ENCODE measurements at places on chromosomes 13 and 19.

GRCh38 chr19:31900991-31901390, 444.4 kb upstream of the ZNF507 start:
- H3K36me3 ChIP-seq: no peaks in the 10 kb centered on the region
- no peaks in the 10 kb centered on the region for H3K27me3 ChIP-seq
- H3K4me3 ChIP-seq: no peak overlapping the region
- H3K4me1 ChIP-seq: no peaks in the 10 kb centered on the region

GRCh38 chr19:3513229-3514140, 7.4 kb downstream of the FZR1 start:
- no peaks in the 10 kb centered on the region for H3K36me3 ChIP-seq
- H3K27ac ChIP-seq: no peak overlapping the region
- peaks cover 19% of the 10 kb centered on the region for H3K4me1 ChIP-seq
- H3K4me3 ChIP-seq: no peak overlapping the region
- no peak for DNase-seq
- H3K27me3 ChIP-seq: no peaks in the 10 kb centered on the region

DNA sequence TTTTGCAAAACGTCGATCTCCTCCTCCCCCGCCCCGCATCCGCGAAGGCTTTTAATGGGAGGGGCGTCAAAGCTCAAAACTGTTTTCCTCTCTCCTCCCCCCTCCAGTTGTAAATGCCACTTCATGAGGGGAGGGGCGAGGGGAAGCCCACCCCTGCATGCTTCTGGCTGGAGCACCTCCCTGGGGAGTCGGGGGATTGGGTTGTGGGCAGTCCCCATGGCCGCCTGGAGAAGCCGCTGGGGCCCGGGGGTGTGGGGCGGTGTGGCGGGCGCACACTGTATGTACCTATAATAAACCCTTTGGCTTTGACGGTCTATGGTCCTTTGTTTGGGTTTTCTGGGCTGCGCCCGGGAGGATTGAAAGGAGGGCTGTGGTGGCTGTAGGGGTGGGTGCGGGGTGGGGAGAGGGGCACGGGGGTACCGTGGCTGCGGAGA, 505 bp upstream of the SHKBP1 start:
- DNase-seq: peak; percentile 67
- peaks cover 4% of the 10 kb centered on the region for H3K4me1 ChIP-seq
- peak overlapping the region; percentile 96 for H3K4me3 ChIP-seq
- H3K27me3 ChIP-seq: no peaks in the 10 kb centered on the region

DNA sequence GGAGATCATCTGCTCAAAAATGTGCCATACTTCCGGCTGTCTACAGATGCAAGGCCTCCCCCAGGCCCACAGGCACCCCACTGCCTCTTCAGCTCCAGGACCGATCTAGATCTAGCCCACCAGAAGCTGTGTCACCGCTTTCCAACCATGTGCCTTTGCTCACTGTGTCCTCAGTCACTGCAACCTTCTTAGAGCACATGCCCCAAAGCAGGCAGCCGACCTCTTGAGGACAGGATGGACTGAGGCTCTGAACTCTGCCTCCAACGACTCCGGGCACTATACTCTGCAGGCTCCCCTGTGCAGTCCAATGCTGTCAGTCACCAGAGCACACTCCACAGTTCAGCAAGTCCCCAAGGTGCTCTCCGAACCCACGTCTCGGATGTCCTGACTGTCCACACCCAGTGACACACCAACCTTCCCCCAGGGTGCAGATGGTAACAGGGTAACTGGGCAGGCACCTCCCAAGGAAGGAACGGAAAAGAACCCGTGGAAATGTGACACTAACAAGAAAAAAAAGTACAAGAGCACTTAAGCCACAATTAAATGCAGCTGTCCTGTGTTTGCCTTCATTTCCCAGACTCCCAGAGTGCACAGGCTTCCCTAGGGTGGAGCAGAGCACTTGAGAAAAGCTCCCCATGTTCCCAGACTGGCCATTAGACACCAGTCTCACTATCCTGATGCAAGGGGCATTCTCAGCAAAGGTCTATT, 4.8 kb downstream of the STK24 start:
- H3K27ac ChIP-seq: peak overlapping the region; percentile 73
- H3K4me1 ChIP-seq: peaks cover 76% of the 10 kb centered on the region
- no peak overlapping the region for H3K4me3 ChIP-seq
- H3K27me3 ChIP-seq: no peaks in the 10 kb centered on the region

Measured in GM23338 (cell line).